Spleen (tissue), 13 donors: ENCODE measurements at places on chromosomes 16 and 17. TPM values are rescaled to one million over a fixed set of nuclear protein-coding genes. Genes with fewer than 3 reads are reported as not detected.

DNA sequence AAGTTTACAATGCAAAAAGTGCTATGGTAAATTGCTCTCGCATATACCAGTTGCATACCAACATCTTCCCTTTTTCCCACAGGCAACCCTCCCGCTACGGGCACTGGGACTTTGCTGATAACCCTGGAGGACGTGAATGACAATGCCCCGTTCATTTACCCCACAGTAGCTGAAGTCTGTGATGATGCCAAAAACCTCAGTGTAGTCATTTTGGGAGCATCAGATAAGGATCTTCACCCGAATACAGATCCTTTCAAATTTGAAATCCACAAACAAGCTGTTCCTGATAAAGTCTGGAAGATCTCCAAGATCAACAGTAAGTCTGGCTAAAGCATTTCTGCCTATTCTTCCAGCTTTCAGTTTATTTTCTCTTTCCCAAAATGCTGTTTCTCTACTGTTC, 27.9 kb upstream of the HSBP1 start:
- DNase-seq, result no peak

- DNase-seq, result no peak
Observed at GRCh38 chr17:48470388-48471034, 40.5 kb upstream of the SKAP1 start.

DNA sequence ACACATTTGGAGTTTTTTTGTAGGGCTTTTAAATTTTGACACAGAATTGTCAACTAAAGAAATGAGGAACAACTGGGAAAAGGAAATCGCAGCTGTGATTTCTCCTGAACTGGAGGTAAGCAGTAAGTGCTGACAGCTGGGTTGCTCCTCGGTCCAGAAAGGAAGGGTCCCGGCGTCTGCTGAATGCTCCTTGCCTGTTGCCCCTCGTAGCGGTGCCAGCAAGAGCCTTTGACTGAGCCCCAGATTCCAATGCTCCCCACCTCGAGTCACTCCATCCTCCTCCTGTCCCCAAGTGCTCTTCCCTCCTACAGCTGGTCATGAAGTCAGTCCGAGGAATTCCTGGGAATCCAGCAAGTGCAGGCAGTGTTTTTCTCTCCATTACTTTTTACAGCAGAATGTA, 32.0 kb upstream of the ENDOV start:
- DNase-seq, result no peak

- peak; percentile 36 for DNase-seq
Observed at GRCh38 chr16:3180445-3180878, 7.5 kb upstream of the OR1F1 start.

DNA sequence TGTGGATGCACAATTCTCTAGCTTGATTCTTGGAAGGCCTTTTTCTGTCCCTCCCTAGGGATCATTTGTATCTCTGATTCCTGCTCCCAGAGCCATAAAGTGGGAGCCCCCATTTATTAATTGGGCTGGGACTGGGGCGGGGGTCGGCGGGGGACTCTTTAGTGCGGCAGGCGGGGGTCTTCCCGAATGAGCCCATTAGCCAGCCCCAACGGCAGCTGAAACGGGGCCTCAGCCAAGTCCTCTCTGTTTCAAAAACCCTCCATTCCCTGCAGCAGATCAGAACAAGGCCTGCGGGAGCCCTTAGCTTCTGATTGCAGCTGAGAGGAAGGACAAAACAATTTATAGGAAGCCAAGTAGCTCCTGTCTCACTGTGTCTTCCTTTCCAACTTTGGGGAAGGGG, 67.1 kb downstream of the NEUROD2 start:
- no peak for DNase-seq

- DNase-seq, result no peak
Observed at GRCh38 chr17:73470316-73470826, 158.6 kb upstream of the CDC42EP4 start.

DNA sequence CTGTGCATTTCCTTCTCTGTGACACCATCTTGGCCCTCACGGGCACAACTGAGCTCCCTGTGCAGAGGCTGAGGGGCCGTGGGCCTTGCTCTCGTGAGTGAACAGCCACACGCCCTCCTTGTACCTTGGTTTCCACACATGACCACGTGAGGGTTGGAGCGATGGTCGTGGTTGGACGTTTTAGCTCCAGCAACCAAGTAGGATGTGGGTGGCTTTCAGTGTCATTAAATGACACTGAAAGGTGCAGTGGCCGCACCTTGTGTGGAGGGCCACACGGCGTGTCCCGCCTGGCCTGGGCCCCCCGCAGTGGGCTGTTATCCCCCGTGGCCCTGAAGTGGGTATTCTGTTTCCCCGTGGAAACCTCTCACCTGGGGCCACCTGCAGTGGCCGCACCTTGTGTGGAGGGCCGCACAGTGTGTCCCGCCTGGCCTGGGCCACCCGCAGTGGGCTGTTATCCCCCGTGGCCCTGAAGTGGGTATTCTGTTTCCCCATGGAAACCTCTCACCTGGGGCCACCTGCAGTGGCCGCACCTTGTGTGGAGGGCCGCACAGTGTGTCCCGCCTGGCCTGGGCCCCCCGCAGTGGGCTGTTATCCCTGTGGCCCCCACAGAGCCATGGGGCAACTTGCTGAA, 28.2 kb downstream of the ACSF3 start:
- peak; percentile 41 for DNase-seq

DNA sequence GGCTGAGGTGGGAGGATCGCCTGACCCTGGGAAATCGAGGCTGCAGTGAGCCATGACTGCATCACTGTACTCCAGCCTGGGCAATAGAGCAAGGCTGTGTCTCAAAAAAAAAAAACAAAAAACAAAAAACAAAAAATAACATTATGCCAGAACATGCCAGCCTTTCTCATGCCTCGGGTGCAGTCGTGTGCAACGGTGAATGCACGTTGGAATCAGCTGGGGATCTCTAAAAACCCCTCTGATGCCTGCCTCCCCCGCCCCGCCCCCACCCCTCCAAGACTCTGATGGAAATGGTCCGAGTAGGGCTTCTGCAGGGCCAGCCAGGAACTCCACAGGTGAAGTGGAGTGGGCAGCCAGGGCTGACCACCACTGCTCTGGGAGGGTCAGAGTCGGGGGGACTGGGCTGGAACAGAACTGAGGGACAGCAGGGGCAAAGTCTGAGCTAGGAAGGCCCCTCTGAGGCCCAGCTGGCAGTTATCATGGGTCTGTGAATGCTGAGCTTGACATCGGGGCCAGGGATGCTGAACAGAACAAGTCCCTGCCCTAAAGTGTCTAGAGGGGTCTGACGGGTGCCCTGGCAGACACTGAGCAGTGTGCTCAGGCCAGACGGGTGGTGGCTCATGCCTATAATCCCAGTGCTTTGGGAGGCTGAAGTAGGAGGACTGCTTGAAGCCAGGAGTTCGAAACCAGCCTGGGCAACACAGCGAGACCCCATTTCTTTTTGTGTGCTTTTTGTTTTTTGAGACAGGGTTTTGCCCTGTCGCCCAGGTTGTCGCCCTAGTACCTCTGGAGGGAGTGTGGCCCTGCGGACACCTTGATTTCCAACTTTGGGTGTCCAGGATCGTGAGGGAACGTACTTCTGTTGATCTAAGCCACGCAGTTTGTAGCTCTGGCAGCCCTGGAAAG, 193.4 kb upstream of the GSE1 start:
- DNase-seq, result peak; percentile 33

Gene ZG16
- not detected for total RNA-seq

Gene PYDC1
- total RNA-seq, result not detected
